ENCODE measurements at places on chromosomes 1 and 21.

GRCh38 chr1:172742599-172743500 is 83.9 kb downstream of the FASLG start:
- no peak for DNase-seq

GRCh38 chr1:14309984-14310383 is 288.5 kb upstream of the KAZN start:
- DNase-seq: no peak

DNA sequence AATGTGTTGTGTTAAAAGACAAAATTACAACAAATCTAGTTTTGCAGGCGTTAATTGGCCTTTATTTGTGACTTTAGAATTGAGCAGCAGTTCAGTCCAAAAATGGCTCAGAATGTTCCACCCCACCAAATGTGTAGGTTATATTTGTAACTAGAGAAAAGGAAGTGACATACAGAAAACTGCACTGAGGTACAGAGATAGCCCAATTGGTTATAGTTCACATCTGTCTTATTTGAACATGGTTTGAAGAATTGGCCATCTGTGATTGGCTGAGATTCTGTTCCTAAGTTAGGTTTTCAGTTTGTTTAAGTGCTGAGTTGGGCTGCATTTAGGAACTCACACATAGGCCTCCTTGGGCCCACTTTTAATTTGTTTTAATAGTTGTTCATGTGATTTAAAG is 12.0 kb upstream of the FMO2 start:
- DNase-seq: no peak

DNA sequence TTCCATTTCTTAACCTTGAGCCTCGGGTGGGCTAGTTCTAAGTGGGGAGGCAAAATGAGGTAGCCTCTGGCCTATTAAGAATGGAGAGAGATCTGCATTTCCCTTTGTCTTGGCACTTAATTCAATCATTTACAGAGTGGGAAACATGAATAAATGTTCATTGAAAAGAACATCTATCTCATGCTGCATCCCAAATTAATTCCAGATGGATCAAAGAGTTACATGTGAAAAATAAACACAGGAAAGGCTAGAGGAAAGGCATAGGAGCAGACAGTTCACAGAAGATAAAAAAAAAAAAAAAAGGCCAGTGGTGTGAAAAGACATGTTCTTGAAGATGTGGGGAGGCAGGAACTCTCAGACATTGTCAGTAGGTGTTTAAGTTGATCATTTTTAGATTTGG is 35.7 kb upstream of the EPS8L3 start:
- no peak for DNase-seq

- DNase-seq: peak; percentile 67
These were observed 80.7 kb downstream of the NID1 start for GRCh38 chr1:235984041-235984825.

DNA sequence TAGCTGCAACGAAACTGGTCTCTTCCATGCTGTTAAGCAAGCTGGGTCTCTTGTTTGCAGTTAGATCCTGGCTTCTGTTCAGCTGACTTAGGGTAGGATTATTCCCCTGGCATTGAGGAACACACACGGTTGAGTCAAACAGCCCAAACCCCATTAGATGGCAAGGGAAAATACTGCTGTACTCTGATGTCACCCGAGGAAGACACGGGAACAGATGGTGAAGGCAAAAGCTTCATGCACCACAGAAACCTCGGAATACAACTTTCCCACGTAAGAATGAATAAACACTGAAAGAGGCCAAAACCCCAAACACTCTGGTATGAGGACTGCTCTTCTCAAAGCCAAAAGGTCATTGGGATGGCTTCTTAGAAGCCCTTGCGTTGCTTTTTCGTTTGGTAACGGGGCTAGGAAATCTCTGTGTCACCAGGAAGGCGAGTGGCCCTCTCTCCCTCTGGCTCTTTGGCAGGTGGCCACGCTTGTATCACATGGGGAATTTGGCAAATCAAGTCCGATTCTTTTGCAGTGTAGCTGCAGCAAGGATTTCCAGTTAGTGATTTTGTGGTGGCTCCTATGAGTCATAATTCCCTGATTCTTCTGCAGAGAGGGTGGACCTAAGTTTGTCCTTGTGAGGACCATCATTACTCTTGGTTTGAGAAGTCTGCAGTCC is 16.7 kb upstream of the LYST start:
- DNase-seq: peak; percentile 44

DNA sequence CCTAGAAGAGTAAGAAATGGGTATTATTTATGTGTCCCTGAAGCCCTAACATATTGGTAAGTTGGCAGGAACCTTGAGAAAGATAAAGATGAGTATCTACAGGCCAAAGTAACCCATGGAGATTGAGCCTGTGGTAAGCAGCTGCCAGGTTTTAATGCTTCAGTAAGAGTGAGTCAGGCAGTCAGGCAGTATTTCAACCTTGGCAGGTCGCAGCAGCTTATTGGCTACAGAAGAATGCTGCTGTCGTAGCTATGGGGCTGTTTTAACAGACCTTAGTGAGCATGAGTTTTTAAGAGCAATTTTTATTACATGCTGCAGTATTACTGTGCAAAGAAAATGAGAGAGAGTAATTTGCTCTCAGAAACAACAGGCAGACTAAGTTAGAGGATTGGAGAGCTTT is 10.3 kb upstream of the SLC30A10 start:
- DNase-seq: no peak

GRCh38 chr1:47644212-47644573 is 206.3 kb downstream of the FOXD2 start:
- no peak for DNase-seq

DNA sequence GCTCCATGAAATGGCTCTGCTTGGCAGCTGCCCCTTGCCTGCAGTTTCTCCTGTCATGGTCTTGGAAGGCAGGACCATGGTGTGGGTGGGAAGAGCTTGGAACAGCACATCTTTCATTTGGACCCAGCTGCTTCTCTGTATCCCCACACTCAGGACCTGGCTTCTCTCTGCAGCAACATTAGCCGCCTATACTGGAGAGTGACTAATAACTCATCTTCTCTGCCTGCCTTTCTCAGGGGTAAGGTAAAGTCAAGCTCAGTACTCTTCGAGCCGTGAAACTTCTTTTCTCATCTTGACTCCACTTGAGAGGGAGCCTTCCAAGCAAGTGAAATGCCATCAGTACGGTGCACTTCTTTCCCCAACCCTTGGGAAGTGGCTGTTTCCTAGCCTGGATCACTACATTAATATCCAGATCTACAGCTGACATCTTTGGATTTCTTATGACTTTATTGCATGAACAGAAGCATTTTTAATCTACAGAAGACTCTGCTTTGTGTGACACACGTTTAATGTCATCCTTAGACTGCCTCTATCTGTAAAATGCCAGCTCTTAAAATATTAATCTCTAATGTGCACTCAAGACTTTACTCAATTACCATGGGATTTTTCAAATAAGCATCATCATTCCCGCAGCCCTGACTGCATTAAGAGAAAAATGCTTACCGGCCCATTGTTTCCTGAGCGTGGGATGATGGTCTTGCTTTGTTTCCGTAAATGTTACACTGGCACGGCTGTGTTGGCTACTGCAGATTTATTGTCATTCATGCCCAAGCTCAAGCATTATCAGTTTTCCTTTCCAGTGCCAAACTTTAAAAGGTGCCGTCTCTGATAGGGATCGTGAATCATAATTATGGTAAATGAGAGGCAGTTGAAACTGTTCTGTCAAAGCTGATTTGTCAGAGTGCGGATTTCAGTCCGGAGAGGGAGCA is 242.9 kb downstream of the HHAT start:
- DNase-seq: no peak

- no peak for DNase-seq
These were observed 1284.7 kb downstream of the BRINP3 start for GRCh38 chr1:189192741-189193520.

DNA sequence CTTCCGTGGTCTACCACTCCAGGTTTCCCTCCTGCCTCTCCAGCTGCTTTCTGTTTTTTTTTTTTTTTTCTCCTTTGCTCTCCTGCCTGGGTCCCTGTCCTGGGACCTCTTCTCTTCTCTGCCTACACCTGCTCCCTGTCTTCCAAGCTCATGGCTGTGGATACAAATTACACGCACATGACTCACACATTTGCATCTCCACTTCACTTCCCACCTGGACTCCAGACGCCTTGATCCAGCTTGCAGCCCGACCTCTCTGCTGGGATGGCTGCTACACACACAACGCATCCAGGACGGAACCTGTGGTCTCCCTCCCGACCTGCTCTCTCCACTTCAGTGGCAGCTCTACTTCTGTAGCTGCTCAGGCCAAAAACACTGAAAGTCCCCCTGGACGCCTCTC is 44.4 kb upstream of the B3GALT5 start:
- DNase-seq: no peak

DNA sequence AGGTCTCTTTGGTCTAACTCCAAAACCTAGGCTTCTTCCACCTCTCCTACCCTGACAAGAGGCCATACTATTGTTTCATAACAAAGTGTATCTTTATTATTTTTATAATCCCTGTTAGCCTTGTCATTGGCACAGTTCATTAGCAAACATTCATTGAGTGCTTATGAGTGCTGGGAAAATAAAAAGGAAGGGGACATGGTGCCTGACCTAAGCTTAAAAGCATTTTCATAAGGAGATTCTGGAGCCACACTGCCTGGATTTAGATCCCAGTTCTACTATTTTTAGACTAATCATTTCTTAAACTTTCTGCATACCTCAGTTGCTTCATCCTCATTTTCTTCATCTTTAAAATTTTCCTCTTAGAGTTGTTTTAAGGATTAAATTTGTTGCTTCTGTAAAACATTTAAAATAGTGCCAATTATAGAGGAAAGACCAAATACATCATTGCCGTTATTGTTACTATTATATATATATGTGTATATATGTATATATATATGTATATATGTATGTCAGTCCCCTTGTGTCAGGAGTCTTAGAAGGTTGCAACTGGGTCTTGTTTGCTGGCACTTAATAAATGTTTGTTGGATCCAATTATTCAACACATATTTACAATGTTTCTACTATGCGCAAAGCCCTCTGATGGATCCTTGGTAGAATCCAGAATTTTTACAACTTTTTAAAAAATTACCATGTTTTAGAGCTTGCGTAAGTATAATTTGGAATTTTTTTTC is 250.9 kb upstream of the SGIP1 start:
- no peak for DNase-seq

DNA sequence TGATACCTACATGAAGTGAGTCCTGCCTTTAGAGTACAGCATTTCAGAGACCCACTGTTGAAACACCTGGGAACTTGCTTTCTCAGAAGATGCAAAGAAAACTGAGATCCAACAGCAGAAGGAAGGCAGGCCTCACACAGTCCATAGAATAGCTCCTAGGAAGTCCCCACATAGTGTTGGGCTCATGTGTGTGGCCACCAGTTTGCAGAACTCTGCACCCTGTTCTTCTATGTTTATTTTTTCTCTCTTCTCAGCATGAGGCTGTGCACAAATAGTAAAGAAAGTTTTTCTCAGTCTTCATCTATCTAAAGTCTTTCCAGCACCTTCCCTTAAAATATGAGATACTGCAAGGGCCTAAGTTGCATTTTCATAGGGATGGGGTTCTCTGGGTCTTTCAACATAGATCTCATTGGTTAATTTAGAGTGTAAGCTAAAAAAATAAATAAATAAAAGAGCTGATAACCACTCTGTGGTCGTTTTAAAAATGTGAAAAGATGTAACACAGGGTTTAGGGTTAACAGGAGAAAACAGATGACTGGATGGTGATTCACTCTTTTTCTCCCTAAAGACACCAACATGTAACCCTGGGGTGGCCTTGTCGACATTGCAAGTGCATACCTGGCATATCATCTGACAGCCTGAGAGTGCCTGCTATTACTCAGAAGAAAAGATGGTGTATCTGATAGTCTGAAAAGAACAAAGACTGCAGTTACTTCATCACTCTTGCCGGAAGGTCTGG is 94.6 kb downstream of the ZC3H11B start:
- DNase-seq: peak; percentile 15

Measured in smooth muscle cell of the brain vasculature (primary cell).